ENCODE measurements at places on chromosomes 3 and 15.

DNA sequence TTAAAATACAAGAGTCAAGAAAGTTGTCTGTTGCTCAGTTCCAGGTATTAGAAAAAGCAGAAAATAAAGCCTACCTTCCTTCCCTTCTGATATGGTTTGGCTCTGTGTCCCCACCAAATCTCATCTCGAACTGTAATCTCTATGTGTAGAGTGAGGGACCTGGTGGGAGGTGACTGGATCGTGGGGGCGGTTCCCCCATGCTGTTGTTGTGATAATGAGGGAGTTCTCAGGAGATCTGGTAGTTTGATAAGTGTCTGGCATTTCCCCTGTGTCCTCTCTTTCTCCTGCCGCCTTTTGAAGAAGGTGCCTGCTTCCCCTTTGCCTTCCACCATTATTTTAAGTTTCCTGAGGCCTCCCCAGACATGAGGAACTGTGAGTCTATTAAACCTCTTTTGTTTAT, 288.8 kb upstream of the LMCD1 start:
- no peak for DNase-seq

DNA sequence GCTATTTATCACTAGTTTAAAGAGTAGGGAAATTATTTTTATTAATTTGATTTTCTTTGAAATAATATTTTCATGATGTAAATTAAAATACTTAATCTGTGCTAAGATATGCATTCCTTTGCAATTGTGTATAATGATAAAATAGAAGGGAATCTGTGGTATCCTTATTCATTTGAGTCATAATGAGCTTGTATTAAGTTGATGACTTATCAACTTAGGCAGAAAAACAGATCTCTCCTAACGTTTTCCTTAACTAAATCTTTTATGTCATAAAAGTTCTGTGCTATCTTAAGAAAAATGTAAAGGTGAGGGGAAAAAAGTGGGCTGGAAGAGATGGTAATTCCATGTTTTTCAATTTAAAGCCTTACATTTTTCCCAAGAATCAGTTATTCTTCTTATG, 1.9 kb downstream of the FGF7 start:
- DNase-seq, result no peak

- DNase-seq, result no peak
These were observed 114.0 kb upstream of the POU1F1 start for GRCh38 chr3:87390353-87390752.

DNA sequence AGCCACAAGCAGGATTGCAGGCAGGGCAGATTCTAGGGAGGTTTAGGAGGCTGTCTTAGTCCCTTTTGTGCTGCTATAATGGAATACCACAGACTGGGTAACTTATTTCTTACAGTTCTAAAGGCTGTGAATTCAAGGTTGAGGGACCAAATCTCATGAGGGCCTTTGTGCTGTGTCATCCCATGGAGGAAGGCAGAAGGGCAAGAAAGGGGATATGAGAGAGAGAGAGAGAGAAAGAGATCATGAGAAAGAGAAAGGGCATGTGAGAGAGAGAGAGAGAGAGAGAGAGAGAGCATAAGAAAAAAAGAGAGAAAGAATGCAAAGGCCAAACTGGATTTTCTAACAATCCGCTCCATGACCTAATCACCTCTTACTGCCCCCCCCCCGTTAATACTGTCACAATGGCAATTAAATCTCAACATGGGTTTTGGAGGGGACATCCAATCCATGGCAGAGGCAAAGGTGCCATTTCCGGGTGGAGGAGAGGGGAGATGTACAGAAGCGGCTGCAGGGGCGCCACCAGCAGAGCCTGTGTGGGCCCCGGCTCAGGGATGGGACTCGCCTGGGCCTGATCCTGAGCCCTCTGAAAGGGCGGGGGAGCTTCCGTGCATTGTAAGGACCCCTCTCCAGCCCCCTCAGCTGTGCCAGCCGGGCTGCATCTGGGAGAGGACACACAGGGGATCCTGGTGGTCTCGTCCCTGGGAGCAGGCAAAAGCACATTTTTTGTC, 20.5 kb downstream of the MRPS11 start:
- no peak for DNase-seq

GRCh38 chr3:123353850-123354233, 95.0 kb downstream of the ADCY5 start:
- DNase-seq, result no peak

DNA sequence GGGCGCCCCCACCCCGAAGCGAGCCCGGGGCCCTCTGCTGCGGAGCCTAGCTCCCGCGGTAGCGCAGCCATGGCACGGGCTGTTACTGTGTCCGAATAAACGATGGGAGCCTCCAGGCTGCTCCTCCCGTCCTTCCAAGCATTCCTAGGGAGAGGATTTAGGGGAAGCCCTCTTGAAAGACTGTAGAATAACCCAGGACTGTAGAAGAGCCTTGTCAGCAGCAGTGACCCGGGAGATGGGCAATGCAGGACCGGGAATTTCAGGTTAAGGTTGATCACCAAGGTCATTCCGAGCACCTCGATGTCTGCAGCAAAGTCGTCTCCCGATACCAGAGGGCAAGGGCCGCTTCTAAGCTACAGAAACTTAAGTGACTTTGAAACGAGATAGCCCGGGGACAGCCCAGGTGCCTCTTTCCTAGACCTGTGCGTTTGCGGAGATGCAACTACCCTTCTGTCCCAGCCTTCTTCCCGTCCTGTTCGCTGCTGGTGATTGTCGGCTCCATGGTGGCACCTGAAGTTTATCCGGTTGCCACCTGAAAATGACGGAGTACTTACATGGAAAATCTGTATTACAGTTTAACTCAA, 753 bp upstream of the MYO5A start:
- DNase-seq, result peak; percentile 10

- DNase-seq, result no peak
These were observed 381.2 kb upstream of the WNT5A start for GRCh38 chr3:55868347-55868746.

GRCh38 chr3:72214066-72214951, 429.4 kb upstream of the PROK2 start:
- DNase-seq, result no peak

DNA sequence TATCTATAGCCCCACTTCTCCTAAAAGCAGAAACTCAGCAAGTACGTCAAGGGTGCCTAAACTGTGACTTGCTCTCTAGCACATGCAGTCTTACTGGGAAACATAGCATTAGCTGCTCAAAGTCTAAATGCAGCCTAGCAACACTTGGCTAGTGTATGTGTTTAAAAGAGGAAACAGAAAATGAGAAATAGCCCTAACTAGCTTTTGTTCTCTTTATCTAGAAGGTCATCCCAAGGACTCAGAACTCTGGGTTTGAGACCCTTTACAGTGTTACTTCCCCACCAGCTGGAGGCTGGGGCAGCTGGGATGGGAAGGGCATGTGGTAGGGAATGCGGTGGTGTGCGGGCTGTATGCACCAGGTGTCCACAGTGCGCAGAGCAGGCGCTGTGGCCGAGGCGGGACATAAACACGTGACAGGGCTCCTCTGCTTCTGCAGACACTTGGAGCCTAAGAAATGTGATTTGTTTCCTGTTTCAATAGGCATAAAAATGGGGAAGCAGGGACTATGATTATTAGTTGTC, 13.3 kb downstream of the ETV5 start:
- no peak for DNase-seq

GRCh38 chr3:113832477-113833164, 6.0 kb upstream of the GRAMD1C start:
- DNase-seq, result no peak

GRCh38 chr15:96102631-96103030, 227.9 kb upstream of the NR2F2 start:
- no peak for DNase-seq

GRCh38 chr3:183515968-183516851, 39.3 kb downstream of the KLHL6 start:
- DNase-seq, result peak; percentile 30

- no peak for DNase-seq
These were observed 16.4 kb upstream of the FGD5 start for GRCh38 chr3:14802381-14802731.

- DNase-seq, result no peak
These were observed 46.5 kb upstream of the PDE8A start for GRCh38 chr15:84934942-84935729.

DNA sequence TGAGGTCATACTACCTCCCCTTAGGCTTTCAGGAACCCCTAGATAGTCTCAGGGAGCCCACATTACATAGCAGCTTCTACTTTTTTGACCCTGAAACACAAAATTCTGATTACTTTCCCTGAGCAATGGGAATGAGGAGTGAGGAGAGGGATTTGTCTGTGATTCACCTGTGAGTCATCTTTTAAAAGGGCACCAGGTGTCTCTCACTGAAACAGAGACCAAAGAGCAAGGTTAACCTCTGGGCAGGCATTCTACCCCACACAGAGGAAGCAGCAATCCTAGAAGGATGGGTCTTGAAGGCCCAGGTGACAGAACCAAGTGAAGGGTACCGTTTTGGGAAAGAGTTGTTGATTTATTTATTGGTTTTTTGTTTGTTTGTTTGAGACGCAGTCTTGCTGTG, 31.1 kb upstream of the UBE2E2 start:
- no peak for DNase-seq

DNA sequence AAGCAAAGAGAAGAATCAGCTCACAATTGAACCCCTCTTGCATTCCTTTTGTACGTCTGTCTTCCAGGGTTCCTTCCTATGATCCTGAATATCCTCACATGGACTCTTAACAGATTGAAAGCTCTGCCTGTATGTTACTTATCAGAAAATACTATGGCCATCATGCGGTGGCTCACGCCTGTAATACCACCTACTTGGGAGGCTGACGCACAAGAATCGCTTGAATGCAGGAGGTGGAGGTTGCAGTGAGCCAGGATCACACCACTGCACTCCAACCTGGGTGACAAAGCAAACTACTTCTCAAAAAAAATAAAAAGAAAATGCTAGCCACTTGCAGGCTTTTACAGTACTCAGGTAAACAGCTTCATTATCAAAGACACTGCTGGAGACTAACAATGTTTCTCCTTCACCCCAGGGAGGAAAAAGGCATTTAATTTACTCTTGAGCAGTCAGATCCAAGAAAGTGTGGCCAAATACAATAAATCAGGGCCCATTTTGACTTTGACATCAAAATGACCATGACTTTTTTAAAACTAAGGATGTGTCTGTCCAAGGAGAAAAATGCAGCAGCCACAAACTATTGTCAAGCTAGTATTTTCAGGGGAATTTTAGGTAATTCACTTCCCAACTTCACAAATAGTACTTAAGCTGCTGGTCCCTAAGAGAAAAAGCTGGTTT, 27.3 kb downstream of the NPTN start:
- DNase-seq, result no peak

DNA sequence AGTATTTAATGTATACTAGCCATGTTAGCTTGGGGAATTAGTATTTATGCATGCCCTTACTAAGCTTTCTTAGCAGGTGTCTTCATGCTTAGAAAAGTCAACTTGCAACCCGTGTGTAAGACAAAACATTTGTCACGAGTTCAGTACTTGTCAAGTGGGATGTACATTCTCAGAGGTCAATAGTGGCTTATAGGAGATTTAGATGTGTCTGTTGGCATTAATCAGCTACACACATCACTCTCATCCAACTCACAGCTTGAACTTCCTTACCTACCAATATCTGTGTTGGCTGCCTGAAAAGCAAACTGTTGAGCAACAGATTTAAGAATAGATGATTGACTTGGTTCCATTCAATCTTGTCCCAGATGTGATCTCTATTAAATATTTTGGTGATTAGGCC, 109.5 kb downstream of the ROBO2 start:
- no peak for DNase-seq

DNA sequence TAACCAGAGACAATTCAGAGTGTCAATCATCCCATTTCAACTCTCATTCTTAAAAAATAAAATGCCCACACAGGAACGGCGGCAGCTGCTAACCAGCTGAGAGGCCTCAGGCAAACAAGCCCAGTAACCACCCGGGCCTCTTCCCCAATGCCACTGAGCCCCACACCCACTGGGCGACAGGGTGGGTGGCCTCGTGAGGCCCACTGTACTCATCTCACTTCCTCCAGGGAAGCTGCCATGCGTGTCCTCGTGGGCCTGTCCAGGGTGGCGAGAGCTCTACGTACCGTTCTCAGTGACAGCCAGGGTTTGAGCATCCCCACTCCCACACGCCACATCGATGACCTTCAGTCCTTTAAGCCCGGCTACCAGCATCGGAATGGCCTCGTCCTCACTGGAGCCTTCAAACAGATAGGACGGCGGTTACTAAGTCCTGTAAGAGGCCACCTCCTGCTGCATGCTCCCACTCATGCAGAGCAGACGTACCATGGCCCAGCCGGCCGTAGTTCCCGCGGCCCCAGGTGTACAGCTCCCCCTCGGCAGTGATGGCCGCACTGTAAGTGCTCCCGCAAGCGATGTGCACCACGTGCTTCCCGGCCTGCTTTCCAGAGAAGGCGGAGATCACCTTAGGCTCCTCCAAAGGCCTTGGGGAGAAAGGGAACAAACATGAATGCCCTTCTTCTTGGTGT, 56.5 kb downstream of the HERC2 start:
- DNase-seq, result no peak

DNA sequence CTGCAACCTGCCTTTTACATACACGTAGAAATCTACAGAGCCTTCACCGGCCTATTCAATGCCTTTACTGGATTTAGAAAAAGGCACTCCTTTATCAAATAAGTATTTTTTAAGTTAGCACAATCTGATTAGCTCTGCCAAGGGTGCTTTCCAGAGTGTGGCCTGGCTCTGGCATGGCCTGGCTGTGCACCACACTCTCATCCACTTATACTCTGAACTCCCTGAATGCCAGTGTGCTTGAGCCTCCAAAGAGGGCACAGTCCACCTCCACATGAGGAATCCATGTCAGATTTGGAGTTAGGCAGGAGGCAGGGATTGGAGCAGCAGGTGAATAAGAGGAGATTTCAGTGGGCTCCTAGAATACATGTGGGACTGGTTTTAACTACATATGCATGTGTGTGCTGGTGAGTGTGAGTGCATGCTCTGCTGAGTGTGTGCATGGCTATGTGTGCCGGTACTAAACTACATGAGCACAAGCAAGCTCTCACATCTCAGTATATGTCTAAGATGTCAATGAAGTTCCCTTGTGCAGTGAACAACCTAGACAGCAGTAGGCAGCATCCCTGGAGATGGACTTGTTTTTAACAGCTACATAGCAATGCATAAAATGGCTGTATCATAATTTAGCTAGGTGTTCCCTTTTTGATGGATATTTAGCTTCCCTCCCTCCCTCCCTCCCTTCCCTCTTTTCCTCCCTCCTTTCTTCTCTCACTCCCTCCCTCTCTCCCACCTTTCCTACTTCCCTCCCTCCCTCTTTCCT, 17.8 kb upstream of the ZFAND6 start:
- DNase-seq, result no peak

DNA sequence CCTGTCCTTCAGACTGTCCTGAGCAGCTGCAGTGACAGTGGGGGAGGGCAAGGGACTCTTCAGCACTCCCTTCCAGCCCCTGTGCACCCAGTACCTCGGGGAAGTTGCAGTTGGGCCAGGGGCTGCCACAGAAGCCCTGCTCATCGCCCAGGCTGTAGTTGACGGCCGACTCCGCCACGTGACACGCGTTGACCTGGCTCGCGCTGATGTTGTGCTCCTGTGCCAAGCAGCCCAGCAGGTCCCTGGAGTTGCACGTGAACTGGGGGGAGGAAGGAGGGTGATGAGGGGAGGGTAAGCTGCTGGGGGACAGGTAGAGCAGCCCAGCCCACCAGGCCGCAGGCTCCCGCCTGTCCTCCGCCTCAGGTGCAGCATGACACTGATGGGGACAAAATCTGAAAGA, 101.2 kb downstream of the SEC22A start:
- DNase-seq, result no peak

GRCh38 chr3:155323063-155323666, 29.7 kb upstream of the STRIT1 start:
- no peak for DNase-seq
